ENCODE measurements at places on chromosomes 4 and X.
A peak's percentile ranks its signal among the peaks of the same experiment; 100 is the strongest.

- DNase-seq, result no peak
These were observed 8.8 kb upstream of the AMMECR1 start for GRCh38 chrX:110326712-110327111.

DNA sequence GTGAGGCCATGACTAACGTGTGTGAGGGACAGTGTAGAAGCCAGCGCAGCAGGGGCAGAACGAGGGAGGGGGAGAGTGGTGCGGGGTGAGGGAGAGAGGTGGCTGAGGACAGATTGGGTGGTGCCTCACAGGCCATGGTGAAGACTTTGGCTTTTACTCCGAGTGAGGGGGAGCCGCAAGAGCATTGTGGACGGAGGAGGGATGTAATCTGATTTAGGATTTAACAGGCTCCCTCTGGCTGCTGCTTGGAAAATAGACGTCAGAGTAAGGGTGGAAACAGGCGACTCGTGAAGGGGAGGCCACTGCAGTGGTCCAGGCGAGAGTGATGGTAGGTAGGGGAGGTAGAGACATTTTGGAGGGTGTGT, 13.0 kb downstream of the PPP1R3F start:
- DNase-seq, result no peak

DNA sequence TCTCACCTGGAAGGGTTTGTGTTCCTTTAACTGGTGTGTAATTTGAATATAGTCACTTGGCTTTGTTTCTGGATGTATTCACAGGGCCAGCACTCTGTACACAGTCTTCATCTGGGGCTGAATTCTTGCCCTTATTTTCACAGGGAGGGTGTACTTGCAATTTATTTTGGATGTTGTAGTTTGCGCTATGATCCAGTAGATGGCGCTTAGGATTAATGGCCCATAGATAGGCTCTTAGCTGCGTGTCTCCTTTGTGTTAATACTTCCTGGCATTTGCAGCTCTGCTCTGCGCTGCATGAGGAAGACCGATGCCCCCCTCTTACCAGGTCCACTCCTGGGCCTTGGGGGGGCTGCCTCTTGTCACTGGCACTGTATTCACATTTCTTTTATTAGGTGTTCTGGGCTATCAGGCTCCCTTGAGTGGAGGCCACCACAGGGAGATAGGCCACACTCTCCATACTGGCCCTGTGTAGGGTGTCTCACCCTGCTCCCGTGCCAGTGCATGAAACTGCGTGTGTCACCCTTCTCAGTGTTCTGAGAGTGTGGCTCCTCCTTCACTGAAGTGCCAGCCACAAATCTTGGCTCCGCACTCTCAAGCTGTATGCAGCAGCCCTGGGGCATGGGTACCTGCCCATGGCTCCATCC, 562.2 kb downstream of the ZIC3 start:
- DNase-seq, result peak; percentile 1

DNA sequence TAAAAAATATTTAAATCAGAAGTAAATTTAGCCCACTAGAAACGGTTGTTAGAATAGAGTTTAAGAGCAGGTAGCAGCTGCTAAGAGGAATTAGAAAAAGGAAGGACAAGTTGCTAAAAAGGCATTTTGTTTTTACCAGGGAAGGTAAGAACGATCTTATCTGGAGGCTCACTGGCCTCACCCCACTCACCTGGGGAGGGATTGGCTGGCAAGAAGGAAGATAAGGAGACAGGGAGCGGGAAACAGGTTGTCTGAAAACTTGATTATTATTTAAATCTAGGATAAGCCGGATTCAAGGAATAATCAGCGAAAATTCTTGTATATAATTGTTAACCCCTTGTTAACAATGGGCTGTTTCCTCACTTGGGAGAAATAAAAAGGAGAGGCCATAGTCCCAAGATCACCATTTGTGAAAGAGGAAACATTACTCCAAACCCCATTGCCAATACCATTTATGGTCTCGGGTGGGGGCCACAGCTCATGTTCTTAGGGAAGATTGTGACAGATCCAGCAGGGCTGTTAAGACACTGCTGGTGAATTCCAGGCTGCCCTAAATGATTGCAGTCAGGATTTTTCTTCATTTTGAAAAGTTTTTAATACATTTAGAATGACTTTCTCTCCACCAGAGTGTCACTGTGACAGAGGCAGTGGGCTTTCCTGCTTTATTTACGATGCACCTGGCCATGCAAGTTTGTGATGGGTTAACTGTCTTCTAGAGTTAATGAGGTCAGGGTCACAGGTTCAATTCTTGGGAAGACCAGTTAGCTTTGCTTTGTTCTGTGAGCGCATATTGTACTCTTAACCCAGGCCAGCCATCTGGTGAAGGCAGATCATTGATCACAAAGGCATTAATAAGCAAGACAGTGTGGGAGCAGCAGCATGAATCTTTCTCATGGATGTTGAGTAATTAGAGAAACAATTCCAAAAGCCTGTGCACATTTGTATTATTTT, 106.6 kb downstream of the CEP135 start:
- DNase-seq, result no peak

DNA sequence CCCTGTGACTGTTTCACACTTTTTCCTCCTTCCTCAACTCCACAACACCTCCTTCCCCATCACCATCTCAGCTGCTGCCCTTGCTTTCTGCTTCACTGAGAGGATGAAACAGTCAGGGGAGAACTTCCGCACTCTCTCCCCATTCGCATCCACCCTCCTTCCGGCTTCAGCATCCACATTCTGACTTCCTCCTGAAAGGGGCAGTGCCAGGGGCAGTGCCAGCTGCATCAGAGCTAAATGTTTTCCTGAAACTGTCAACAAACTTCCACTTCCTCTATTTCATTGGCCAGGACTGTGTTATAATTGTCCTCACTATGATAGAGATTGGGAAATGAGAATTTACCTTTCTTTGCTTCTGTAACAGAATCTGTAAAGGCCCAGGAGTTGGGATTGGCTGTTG, 18.2 kb upstream of the RASL11B start:
- no peak for DNase-seq

DNA sequence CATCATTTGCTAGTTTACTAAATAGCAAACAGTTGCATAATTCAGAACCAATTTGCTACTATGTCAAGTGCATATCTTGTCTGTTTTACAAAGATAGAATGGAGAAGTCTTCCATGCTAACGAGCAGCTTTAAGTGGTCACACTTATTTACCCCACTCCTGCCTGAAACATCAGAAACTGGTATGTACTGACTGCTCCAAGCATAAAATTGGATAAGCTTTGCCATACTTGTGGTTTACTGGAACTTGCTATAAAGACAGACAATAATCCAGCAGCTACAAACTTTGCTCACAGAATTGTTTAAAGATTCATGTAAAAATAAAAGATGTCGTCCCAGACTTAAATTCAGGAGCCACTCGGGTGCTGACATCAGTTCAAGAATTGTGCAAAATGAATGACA, 13.3 kb upstream of the CDKL2 start:
- DNase-seq, result no peak

- DNase-seq, result no peak
These were observed 213.7 kb upstream of the ZIC3 start for GRCh38 chrX:137352101-137352660.

- peak; percentile 1 for DNase-seq
These were observed 71.0 kb downstream of the AFF1 start for GRCh38 chr4:87005690-87006425.

GRCh38 chr4:167986044-167986443, 106.3 kb upstream of the ANXA10 start:
- no peak for DNase-seq

- DNase-seq, result no peak
These were observed 186.5 kb downstream of the RAP1GDS1 start for GRCh38 chr4:98447648-98448047.

DNA sequence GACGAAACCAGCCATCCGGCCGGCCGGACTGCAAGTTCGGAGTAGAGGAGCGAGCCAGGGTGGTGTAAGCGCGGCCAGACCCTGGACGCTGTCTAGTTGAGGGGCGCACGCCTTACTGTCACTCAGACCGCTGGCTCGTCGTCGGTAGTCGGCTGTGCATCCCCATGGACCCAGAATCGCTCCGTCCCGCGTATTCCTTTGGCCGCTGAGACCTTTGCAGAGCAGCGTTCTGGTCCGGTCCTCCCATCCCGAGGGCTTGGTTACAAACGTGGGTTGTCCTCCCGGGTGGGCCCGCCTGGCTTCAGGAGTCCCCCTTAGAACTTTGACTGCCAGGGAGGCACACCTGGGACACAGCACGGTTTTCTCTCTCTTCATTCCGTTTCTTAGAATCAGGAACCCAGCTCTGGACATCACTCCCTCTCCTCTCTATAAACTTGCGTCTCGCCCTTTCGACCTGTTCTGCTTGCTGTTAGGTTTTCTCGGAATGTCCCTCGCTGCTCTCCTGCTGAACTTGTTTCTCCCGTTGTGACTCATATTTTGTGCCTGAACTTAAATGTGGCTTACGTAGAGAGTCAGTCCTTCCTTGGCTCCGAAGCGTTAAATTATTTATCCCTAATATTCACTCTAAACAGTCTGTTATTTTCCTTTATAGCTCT, 672 bp downstream of the PGM2 start:
- no peak for DNase-seq

- DNase-seq, result no peak
These were observed 115.2 kb downstream of the NAA11 start for GRCh38 chr4:79210636-79211049.

DNA sequence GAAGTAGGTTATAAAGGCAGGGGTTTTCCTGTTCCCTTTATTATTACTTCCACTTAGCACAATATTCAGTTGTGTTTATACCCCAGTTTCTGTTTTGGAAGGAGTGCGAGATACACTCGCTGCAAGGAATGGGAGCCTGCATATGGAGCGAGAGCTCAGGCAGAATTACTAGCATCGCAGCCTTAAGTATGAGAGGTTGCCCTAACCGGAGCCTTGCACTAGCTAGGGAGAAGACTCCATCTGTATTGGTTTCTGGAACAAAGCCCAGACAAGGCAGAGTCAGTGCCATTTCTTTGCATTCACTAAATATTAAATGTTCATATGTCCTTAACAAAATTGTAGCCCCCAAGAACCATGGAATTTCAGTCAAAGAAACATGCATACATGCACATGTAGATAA, 6.2 kb upstream of the DCTD start:
- no peak for DNase-seq

- DNase-seq, result no peak
These were observed 40.5 kb downstream of the RBPJ start for GRCh38 chr4:26361297-26361696.

- DNase-seq, result no peak
These were observed 50.8 kb downstream of the GRIA2 start for GRCh38 chr4:157271166-157271869.

GRCh38 chr4:74317616-74318246, 9.5 kb downstream of the EPGN start:
- DNase-seq, result no peak

DNA sequence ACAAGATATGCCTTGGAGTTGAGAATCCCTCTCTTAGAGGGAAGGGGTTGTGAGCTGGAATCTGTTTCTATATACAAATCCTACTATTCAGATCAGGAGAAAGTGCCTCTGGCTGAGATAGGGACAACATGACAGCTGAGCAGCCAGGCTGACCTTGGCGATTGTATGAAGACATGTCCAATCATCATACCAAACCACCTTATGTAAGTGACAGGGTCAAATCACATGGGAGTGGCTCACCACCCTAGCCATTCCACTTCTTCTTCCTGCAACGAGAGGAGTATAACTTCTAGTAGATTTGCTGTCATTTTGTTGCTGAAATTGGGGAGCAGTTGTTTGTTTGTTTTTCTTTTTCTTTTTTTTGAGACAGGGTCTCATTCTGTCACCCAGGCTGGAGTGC, 48.3 kb upstream of the TMEM150C start:
- no peak for DNase-seq

DNA sequence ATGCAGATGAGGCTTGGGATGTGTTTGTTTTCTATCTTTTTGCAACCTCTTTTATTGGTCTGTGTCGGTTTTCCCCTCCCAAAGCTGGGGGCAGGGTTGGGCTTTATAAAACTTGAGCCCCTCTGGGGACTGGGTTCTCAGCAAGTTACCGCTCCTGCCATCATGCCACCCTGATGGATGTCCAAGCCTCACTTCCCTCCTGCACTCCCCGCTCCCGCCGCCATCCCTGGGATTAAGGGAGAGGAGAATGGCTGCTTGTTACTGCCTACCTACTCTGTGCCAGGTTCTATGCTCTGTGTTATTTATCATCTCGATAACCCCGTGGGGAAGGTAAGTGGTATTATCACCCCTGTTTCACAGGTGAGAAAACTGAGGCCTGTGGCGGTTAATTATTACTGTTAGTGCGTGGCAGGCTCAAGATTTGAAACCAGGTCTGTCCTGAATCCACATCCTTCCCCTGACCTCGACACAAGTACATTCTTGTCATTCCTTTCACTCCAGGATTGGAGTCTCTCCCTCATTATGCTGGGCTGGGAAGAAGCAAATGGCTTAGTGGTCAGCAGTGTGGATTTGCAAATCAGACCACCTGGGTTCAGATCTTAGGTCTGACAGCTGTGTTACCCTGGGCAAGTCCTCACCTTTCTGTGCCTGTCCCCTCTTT, 4.5 kb downstream of the UBA1 start:
- DNase-seq, result no peak

- DNase-seq, result peak; percentile 97
These were observed 28.1 kb downstream of the NOP14 start for GRCh38 chr4:2934813-2935761.

DNA sequence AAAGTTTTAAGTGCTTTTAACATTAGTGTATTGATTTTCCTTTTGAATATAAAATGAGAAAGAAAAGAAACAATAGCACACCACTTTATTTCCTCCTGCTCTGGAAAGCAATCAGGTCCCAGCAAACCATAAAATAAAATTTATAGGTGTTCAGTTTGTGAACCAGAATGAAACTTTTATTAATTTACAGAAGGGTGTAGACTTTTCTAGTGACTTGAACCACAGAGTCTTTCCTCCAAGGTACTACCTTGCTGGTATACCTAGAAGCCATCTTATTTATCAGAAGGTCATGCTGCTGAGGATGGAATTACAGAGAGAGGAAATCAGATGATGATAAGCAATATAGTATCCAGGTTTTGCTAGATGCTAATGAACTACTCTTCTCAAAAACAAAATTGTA, 27.6 kb upstream of the RPS6KA3 start:
- no peak for DNase-seq

DNA sequence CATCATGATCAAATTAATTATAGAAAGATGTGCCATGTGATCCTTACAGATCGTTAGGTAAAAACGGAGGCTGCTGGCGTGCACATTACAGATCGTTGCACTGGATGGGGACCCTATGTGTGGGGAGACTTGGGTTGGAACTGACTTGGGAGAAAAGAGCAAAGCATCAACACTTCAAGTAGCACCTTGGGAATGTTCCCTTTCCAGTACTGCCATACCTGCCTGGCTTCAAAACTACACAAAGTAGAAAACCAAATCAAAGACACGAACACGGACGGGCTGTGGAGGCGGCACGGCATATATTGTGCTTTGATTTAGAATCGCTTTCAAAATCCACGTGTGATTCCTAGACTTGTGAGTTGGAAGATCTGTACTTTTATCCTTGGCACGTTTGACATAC, 898 bp downstream of the CMC4 start:
- no peak for DNase-seq

DNA sequence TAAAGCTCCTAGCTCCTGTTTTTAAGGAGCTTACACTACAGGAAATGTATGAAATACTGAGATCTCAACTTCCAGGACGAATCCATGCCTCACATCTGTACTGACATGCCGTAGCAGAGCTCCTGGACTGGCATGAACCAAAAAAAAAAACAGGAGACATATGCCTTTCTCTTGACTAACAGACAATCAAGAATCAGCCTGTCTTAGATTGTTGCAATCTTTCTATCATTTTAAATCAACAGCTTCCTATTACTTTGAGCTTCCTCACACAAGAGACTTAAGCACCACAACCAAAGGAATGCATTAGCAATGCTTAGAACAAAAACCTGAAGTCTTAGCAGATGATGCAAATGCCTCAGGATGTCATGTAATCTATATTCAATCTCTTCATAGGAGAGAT, 34.7 kb upstream of the AREG start:
- DNase-seq, result no peak

All from CD8-positive, alpha-beta memory T cell (primary cell).